ENCODE measurements at places on chromosomes 7 and 10.

GRCh38 chr7:101625031-101625791, 3.9 kb downstream of the MYL10 start:
- DNase-seq: no peak

DNA sequence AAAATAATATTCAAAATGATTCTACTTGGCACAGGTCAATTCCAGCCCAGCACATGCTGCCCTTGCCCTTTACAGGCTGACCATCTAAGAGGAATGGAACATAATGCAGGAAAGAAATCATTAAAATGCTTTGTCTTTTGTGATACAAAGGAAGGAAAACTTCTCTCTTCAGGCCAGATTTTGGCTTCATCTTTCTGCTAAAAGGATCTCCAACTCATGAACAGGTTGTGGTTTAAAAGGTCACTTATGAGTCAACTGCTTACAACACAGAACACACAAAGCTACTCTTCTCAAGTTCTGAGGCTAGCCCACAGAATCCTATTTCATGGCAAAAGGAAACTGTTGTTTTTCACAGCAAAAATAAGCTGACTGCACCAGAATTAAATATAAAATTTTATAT, 197.1 kb downstream of the DOCK4 start:
- no peak for DNase-seq

DNA sequence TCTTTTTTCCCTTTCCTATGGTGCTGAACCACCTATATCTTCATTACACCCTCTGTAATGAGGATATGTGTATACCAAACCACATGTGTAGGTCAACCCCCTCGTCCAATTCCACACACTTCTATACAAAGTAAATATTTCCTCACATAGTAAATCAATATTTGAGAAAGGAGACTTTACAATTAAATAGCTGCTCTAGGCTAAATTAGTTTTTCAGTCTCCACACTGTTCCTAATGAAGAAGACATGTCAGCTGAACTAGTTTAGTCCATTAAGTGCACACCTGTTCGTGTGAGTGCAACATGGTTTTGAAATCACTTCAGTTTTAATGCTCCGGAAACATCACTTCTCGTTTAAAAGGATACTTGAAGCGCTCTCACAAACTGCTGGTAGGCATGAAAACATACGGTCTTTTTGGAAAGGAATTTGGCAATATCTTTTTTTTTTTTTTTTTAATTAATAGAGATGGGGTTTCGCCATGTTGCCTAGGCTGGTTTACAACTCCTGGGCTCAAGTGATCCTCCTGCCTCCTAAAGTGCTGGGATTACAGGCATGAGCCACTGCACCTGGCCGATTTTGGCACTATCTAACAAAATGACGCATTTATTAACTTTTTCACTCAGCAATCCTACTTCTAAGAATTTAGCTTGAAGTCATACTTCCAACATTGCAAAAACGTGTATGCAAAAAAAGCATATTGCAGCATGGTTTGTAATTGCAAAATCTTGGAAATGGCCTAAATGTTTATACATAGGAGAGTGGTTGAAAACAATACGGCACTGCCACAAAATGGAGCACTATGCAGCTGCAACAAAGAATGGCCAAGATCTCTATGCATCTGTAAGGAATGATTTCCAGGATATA, 2.1 kb upstream of the XRCC2 start:
- DNase-seq: no peak

DNA sequence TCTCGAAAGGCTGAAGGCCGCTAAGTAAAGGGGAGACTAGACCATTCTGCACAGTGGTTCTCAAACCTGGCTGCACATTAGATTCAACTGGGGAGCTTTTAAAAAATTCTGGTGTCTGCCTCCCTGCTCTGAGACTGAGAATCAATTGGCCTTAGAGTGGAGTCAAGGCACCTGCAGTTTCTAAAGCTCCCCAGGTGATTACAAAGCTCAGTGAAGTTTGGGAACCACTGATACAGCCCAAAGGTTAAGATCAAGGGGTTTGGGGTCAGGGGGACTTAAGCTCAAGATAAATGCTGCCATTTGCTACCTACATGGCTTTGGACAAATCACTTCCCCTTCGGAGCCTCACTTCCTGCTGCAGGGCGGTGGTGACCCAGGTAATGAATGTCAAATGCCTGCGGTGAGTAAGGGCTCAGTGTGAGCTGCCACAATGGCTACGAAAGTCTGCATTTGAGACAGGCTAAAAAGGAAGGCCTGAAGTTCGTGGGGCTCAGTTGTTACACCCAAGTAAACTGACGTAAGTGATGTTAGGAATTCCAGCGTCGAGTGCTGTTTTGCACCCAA, 72.3 kb downstream of the TLL2 start:
- DNase-seq: no peak

- no peak for DNase-seq
Observed at GRCh38 chr10:31583293-31583692, 264.3 kb downstream of the ZEB1 start.

- no peak for DNase-seq
Observed at GRCh38 chr10:71138166-71138830, 74.1 kb upstream of the UNC5B start.

- no peak for DNase-seq
Observed at GRCh38 chr10:49394933-49395740, 752 bp downstream of the DRGX start.

- no peak for DNase-seq
Observed at GRCh38 chr10:116913695-116914094, 64.4 kb downstream of the ENO4 start.

GRCh38 chr7:105677817-105678573, 96.7 kb upstream of the EFCAB10 start:
- no peak for DNase-seq

DNA sequence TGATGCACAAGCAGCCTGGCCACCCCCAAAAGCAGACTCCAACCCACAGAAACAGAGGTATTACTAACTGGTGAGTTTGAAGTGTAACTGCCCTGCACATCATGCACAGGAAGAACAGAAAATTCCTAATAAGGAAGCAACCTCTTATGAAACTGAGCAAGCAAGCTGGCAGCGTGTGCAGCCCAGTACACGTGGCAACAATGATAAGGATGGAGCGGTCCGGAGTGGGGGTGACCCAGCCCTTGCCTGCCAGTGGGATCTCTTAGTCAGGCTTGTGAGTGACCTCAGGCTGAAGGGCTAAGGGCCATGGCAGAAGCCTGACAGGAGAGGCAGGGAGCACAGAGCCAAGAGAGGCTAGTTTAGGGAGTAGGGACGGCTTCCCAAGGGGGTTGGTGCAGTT, 22.1 kb upstream of the AOAH start:
- DNase-seq: no peak

GRCh38 chr7:99898836-99899235, 20.5 kb downstream of the TRIM4 start:
- no peak for DNase-seq

DNA sequence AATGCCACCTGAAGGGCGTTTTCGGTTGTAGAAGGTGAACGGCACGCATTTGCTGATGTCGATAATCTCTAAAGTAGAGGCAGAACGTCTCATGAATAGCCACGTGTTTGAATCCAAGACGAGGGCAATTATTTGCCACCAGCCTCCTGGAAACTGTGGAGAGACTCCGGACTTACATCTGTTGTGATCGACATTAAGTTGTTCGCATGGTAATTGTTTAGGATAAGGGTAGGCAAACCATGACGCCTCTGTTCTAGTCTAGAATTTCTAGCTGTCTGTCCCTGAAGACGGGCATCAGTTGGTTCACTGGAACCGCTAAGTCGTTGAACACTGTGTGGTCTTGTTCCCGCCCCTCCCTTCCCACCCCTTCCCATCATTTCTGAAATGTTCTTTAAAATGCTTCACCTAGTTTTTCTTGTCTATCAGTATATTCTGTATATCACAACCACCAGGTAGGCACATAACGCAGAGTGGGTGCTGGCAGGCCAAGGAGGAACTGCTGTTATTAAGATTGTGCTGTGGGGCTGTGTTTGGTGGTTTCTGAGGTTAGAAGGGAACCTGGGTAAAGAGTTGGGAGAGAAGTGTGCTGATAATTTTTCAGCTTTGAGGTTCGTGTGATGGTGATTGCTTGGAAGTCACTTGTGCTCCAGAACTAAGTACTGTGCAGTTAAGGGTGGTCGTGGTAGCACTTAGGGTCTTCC, 1.2 kb downstream of the UBE3C start:
- DNase-seq: no peak

GRCh38 chr7:128358233-128358632, 3.3 kb downstream of the PRRT4 start:
- DNase-seq: no peak

- no peak for DNase-seq
Observed at GRCh38 chr10:113137941-113138685, 188.1 kb downstream of the TCF7L2 start.

GRCh38 chr7:131610007-131610406, 53.6 kb upstream of the PODXL start:
- DNase-seq: no peak

- DNase-seq: no peak
Observed at GRCh38 chr10:28160866-28161405, 141.9 kb downstream of the MPP7 start.

- DNase-seq: no peak
Observed at GRCh38 chr10:29535778-29536453, 98.9 kb downstream of the SVIL start.

DNA sequence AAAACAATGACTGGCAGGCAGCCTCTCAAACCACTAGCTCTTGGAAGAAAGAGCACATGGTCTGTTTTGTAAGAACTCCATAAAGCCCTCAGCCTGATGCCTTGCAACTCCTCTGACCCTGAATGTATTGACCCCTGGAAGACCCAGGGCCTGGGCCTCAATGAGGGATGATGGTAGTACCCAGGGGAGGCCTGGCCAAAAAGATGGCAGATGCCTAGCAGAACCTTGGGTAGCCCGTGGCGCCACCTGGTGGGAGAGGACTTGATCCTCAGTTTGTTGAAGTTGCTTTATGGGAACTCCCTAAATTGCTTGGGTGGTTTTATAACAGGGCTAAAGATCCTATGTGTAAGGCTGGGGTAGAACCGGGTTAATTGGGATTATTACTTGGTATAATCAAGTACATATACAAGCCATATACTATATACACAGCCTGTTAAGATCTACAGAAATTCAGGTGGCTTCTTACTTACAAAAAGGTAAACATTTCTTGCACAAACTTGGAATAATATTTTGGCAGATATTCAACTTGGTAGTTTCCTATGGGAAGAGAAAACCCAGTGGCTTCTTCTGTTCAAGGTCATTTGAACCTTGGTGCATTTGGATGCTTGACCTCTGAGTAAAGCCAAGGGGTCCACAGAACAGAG, 95.8 kb upstream of the CACUL1 start:
- DNase-seq: no peak

Data from HS-27A (cell line).